Brain microvascular endothelial cell (primary cell): ENCODE measurements at places on chromosomes 11 and 22.
A peak's percentile ranks its signal among the peaks of the same experiment; 100 is the strongest.

DNA sequence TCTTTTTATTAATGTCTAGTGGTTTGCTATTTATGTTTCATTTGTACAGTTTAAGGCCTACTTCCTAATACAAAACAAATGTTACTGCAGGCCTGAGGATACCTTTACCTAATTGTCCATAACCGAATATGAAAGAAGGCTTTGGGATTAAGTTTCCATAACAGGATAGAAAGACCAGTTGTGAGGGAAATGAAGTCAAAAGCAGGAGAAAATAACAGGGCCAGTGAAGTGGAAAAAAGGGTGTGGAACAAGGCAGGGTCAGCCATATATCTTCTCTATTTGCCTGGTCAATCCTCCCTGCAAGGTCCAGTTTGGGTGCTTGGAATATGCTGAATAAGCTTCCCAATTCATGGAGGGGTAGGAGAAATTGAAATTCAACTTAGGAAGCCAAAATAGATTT, 211.5 kb downstream of the SWAP70 start:
- DNase-seq, result no peak

DNA sequence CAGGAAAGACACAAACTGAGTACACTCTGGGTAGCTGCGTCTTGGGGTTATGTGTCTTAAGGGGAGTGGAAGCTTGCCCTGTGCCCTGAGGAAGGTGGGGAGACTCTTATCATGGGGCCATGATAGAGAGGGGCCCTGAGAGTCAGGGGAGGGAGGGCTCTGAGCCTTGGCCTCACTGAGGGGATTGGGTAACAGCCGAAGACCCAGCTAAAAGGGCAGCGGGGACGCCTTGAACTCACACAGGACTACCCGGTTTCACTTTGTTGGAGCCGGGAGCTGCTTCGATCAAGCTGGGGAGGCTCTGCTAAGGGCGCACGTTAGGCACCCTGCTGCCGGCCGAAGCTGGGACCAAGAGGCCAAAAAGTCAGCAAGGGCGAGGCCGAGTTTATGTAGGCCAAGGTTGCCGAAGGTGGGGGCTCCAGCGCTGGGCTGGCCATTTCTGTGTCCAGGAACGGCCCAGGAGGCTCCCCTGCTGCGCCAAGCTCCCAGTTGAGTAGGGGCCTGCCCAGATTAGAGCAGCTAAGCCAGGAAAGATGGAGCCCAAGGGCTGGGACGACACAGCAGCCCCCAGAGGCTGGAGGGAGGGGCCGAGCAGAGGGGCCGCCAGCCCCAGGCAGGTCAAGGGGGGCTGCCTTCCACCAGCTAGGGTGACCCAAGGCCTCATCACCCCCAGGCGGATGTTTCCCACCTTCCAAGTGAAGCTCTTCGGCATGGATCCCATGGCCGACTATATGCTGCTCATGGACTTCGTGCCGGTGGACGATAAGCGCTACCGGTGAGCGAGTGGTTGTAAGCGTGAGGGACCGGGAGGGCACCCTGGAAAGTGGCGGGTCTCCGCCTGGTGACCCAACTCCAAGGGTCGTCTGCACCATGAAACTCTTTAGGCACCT, 2.2 kb downstream of the TBX1 start:
- DNase-seq, result no peak

DNA sequence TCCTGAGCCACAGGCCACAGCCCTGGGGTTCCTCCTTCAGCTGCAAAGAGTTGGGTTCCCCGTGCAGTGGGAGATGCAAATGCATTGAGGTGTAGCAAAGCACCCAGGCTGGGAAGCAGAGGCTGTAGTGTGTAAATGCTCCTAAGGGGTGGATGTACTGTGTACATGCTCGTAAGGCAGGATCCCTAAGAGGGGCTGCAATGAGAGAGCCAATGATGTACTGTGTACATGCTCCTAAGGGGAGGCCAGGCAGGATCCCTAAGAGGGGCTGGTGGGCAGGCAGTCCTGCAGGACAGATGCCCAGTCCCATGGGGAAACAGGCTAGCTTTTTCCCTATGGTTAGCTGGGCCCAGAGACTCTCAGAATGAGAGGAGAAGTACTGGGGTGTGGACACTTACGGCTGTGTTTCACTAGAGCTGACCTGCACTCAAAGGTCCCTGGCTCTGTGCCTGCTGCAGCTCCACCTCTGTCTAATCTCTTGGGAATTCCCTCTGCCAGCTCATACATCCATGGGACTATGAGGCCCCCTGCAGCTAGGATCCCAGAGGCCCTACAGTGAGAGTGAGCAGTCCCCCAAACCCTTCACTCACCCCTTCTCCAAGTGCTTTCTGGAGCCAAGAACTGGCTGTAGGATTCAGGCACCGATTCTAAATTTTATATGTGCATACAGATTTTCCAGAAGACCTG, 261.9 kb upstream of the LUZP2 start:
- peak; percentile 46 for DNase-seq

GRCh38 chr11:110711776-110712658, at the start of gene ARHGAP20:
TSS of gene ARHGAP20 (minus strand) at chr11:110712437. CDS start at chr11:110712231, 206 bp downstream.
- DNase-seq, result peak; percentile 38

DNA sequence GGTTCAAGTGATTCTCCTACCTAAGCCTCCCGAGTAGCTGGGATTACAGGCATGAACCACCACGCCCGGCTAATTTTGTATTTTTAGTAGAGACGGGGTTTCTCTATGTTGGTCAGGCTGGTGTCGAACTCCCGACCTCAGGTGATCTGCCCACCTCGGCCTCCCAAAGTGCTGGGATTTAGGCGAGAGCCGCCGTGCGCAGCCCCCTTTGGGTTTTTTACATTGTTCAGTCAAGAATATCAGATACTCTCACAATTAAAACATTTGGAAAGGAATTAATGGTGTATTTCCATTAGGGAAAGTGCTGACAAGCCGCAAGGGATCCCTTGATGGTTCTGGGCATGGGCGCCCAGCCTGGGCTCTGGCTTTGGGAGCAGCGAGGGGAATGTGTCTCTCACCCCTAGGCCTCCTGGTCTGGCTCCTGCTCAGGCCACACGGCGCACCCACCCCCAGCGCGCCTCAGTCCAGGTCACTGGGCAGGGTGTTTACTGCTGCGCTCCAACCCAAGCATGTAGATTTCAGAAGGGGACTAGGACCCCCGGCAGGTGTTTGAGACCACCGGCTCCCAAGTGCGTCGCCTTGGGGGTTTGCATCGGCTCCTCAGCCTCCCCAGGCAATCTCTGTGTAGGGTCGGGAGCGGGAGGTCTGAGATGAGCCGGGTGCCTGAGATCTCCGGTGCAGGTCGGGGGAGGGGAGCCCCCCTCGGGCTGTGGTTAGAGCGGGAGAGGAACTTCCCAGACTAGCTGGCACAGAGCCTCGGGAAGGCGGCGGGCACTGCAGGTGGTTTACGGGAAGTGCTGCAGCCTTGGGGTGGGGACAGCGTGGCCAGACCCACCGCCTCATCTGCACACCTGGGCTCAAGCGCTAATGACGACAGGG, 809 bp upstream of the IRF7 start:
- no peak for DNase-seq

GRCh38 chr11:83181815-83182214, 11.7 kb upstream of the ANKRD42 start:
- no peak for DNase-seq

GRCh38 chr22:26462051-26462450, 21.5 kb downstream of the HPS4 start:
- DNase-seq, result no peak

GRCh38 chr11:44267750-44268613, 42.0 kb downstream of the ALX4 start:
- DNase-seq, result no peak

- no peak for DNase-seq
Observed at GRCh38 chr11:76704171-76704948, 33.8 kb upstream of the LRRC32 start.

DNA sequence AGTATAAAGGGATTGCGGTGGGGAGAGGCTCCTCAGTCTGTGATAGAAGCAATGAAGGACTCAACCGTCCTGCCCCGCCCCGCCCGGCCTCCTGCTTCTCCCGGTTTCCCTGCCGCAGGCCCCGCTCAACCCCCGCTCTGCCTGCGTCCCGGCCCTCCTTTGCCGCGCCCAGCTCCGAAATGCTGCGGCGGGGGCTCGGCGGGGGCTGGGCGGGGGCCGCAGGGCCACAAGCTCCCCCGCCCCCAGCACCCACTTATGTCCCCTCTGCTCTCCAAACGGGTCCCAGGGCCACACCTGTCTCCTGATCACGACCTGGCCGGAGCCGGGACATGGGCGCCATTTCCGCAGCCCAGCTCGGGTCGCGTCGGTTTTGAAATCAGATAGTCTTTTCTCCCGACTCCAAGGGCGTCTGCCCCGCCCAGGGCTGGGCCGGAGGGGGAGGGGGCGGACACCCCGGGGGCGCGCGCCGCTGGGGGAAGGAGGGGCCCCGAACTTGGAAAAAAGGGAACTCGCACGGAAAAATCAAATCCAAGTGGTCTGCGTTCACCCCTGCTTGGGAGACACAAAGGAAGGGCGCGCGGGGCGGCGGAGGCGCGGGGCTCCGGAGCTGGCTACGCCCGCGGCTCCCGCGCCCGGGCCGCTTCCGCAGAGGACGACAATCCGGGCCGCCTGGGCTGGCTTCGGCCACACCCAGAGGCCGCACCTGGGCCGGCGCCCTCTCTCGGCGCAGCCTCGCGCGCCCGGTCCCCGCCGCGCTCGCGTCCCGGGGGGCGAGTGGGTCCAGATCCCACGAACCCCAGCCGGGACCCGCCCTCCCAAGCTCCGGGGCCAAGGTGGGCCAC, 70.6 kb upstream of the EP300 start:
- DNase-seq, result no peak

- no peak for DNase-seq
Observed at GRCh38 chr22:39942439-39943230, 17.6 kb upstream of the TMA7B start.

DNA sequence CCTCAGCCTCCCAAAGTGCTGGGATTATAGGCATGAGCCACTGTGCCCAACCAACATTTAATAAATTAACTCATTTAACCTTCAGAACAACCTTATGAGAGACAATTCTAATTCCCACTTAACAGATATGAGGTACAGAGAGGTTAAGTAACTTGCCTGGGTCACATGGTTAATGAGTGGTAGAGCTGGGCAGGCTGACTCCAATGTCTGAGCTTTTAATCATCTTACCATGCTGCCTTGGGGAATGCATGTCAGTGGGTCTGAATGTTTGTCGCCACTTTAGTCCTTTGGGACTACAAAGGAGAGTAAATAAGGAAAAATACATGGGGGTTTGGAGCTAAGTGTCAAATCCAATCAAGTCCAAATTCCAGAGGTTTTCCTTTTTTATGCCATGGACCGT, 11.2 kb upstream of the PIK3C2A start:
- no peak for DNase-seq

DNA sequence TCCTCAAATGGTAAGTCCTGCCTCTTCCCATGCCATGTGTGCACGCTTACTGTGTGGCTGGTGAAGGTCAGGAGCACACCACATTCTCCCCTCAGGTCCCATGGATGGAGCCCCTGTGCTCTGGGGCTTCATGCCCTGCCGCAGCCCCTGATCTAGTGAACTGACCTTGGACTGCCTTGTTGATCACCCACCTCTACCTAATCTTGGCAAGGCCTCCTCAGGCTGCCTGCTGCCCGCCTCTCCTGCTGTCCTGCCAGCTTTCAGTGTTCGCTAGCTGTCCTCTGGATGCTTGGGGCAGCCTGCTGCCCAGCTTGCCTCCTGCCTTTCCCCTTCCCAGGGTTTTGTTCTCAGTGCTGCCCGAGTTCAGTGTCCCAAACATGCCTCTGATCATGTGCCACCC, 38.1 kb downstream of the CABIN1 start:
- DNase-seq, result no peak

GRCh38 chr11:127135256-127135655, 134.7 kb upstream of the KIRREL3 start:
- no peak for DNase-seq

DNA sequence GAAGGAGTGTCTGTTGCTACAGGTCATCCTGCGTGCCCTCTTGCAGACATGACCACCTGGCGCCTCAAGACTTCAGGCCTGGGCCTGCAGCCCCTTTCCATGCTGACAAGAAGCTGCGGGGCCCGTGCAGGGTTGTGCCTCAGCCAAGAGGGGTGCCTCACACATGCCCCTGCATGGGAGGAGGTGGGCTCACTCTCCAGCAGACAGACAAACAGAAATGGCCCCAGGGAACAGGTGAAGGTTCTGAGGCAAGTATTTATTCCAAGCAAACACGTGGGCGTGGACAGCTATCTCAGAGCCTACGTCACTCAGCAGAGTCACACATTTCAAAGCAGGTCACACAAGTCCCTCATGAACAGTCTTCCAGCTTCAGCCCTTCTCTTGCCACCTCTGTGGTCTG, 5.9 kb upstream of the SYCE3 start:
- no peak for DNase-seq

GRCh38 chr22:47022475-47022874, 260.0 kb downstream of the TBC1D22A start:
- no peak for DNase-seq

- DNase-seq, result no peak
Observed at GRCh38 chr11:70176940-70177689, 26.0 kb upstream of the FADD start.

DNA sequence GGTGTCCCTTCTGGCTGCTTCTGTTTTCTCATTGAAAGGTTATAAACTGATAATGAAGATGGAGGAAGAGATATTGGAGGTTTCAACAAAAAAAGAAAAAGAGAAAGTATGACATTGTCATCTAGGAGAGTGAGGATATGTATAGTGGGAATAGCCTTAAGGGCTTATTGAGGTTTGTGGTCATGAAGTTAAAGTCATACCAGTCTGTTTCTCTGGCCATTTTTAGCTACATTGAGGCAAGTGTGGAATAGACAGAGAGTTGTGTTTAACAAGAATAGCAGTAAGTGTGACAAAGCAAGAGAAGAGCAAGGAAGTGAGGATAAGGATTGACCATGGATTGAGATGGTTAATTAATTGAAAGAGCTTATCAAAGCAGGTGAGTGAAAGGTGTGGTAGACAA, 110.4 kb downstream of the ELP4 start:
- DNase-seq, result no peak

DNA sequence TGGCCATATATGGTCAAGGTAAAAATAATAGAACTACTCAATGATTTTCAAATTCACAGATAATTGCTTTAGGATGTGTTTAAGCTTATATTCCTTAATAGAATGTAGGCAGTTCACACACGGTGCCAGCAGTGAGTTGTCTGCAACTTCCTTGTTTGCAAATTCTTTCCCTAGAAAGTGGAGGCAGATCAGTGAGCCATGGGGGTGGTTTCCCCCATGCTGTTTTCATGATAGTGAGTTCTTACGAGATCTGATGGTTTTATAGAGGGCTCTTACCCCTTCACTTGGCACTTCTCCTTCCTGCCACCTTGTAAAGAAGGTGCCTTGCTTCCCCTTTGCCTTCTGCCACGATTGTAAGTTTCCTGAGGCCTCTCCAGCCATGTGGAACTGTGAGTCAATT, 111.8 kb upstream of the LMO1 start:
- no peak for DNase-seq

- no peak for DNase-seq
Observed at GRCh38 chr11:73367482-73368024, 8.6 kb upstream of the RELT start.

GRCh38 chr11:114156131-114156581, 96.6 kb downstream of the ZBTB16 start:
- DNase-seq, result no peak

GRCh38 chr11:94100253-94100652, 28.4 kb upstream of the PANX1 start:
- no peak for DNase-seq

GRCh38 chr11:128164080-128164741, 423.1 kb downstream of the ETS1 start:
- DNase-seq, result no peak
